Activated naive CD4-positive, alpha-beta T cell treated with Interleukin-2 at 50 U/mL for 16 hours (primary cell): ENCODE measurements at places on chromosomes 6 and 20.

GRCh38 chr20:8647961-8648441 lies 420.9 kb upstream of the PLCB4 start:
- DNase-seq = no peak

- no peak for DNase-seq
These were observed 19.9 kb downstream of the ARG1 start for GRCh38 chr6:131592935-131593334.

DNA sequence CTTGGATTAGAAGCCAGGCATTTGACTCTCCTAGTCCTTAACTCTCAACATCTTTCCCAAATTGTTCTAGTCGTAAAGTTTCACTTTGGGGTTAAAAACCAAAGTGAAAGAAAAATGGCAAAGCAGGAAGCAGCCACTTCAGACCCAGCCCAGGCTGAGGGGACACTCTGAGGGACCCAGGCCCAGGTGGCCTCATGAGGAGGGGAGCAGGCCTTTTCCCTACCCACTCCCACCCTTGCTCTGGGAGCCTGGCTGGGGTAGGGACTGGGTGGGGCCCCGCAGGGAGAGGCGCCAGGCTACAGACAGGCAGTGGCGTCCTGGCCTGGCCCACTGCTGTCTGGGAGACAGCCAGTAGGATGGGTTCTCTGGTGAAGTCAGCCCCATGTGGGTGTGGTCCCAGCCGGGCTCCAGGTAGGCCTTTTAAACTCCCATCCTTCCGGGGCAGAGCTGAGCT lies 68.7 kb upstream of the MYL9 start:
- DNase-seq = peak; percentile 17

DNA sequence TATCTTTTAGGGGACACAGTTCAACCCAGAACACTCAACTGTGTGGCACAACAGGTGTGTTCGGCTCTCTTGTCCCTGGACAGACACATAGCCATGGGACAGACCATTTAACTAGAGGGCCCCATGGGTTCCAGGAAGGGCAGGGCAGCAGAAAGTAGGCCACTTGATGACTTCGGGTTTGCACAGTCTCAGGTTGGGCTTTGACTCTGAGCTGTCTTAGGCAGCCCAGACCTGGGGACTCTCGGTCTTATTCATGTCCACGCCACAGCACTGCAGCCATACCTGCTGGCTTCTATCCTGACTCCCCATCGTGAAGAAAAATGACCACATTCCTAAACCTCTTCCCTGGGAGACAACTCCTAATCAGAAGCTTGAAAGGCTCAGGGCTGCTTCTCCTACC lies 146.1 kb upstream of the AKAP12 start:
- no peak for DNase-seq

- DNase-seq = no peak
These were observed 154.0 kb downstream of the PRL start for GRCh38 chr6:22142856-22143255.
